ENCODE measurements at places on chromosomes 3 and 15.

DNA sequence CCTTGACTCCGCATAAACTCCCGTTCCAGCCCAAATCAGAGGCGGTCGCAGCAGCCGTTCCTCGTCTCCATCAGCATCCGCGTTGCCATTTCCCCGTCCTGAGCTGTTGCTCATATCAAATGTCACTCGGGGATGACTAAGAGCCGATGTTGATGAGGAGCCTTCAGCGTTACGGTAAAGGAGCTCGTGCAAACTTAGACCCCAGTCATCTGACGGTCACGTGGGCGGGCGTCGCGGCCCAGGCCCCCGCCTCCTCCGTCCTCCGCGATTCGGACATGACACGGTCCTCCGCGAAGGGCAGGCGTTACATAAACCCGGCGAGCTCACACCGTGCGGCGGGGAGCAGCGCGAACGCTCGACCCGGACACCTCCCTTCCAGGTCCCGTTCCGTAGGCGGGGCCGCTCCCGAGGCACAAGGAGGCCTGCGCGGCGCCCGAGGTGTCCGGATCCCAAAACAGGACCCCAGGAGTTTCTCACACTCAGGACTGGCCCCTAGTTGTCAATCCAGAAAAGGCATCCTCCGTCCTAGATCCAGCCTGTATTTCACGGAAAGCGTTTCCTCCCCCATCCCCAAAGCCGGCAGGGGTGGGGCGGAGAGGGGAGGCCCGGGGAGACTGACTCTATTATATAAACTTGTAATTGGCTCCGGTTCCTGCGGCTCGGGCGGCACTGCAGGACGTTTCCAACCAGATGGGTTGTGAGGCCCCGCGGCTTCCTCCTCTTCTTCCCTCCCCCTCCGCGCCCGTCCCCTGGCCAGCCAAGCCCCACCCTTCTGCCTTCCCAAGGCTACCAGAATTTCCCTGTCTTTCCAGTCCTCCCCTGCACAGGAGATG lies 100.0 kb upstream of the IGF1R start:
- DNase-seq = peak; percentile 72

DNA sequence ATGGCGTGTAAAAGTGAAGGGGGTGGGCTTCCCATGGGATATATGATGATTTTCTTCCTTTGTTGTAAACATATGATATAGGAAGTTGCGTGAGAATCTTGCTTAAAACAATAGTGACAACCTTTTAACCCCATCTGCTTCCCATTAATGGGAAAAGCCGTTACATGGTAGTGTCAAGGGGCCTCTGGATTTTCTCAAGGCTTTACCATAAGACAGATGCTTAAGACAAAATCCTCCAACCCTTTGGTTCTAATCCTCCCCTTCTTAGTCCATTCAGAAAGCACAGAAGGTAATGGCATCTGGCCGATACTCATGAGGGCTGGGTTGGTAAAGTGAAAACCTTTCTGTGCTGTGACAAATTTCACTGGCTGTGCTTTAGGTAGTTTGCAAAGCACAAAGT lies 25.0 kb downstream of the DPH3 start:
- no peak for DNase-seq

DNA sequence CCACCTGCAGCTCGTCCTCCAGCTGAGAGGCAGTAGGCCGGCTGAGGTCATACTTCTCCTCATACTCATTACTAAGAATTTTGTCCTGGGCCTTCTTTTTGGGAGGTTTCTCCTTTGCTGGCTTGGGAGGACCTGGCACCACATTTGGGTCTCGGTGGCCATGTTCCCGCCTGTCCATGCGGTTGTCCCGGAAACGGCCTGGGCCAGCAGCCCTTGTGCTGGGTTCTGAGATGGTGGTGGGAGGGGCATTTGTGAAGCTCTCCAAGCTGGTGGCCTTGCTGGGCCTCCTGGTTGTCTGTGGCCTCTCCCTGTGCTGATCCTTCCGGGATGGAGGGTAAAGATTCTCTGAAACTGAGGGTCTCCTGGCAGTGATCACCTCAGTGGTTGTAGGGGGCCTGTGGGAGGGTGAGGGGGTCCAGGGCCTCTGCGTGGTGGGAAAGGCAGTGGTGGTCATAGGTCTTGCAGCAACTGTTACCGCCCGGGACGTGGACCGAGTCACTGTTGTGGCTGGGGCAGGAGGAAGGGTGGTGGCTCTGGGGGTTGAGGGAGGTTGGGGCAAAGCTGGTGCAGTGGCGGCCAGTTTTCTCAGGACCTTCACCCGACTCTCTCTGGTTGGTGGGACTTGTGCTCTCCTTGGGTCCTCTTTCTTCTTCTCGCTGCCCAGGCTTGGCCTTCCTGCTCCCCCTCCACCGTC lies 2.5 kb downstream of the CCDC80 start:
- no peak for DNase-seq

DNA sequence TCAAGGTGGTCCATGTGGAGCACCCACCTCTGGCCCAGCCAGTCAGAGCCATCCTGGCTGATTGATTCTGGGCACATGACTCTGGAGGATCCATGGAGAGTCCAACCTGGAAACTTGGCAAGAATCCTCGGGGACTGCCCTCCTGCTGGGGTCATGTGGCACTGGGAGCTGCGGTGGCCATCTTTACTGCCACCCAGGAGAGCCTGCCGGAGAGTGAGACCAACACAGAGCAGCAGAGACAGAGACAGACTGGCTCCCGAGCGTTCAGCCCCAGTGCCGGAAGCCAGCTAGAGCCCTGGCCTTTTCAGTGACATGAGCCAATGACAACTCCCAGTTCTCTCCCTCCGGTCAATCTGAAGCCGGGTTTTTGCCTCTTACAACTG lies 11.5 kb upstream of the GATA2 start:
- no peak for DNase-seq

GRCh38 chr15:90596943-90597342 lies 67.2 kb downstream of the CRTC3 start:
- no peak for DNase-seq

- no peak for DNase-seq
These were observed 63.4 kb upstream of the GATA2 start for GRCh38 chr3:128556384-128556783.

GRCh38 chr3:121895121-121895520 lies 920 bp downstream of the SLC15A2 start:
- DNase-seq = no peak

DNA sequence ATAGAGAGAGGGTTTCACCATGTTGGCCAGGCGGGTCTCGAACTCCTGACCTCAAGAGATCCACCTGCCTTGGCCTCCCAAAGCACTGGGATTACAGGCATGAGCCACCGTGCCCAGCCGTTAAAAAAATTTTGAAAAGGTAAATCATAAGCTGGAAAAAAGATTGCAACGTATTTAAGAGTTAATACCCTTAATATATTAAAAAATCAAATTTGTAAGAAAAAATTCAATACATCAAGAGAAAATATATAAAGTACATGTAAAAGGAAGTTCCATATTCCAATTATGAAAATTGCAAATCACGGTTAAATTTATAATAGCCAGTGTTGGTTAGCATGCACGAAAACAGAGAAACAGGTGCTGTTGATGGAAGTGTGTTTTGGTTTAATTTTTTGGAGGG lies 2.3 kb upstream of the SACM1L start:
- DNase-seq = no peak

DNA sequence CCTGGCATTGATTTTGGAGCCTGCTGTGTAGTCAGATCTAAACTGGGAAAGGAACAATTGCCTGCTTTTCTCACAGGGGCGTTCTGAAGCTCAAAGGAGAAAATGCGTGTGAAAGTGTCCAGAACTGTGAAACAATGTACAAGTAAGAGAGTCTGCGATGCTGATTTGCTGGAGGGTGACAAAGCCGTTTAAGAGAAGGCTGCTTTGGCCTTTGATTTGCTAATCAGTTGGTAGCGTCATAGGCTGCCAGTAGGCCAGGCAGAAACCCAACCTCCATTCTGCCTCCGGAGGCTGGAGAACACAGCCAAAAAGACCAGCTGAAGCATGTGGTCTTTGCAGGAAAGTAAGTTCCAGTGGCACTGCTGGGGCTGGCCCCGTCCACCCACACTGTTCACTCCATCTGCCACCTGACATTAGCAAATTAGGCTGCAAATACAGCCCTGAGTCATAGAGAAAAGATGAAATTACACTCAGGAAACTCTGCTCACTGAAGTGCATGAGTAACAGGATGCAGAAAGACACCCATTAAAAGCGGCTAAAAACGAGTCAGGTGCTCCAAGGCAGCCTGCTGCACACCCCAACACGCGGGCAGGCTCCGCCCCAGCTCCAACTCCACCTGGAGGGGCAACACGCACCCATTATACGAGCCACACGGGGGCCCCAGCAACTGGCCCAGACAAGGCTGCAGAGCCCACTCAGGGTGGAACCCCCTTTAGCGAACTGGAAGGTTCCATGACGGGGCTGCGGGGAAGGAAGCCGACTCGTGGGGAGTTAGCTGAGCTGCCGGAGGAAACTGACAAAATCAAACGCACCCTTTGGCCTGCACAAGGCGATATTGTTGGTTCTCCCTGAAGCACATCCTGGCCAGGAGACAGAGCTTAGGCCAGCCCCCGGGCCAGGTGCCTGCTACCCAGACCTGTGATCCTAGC lies 31.6 kb downstream of the ZDHHC19 start:
- DNase-seq = peak; percentile 91

- no peak for DNase-seq
These were observed 174.7 kb downstream of the MBNL1 start for GRCh38 chr3:152443212-152444023.

- no peak for DNase-seq
These were observed 44.5 kb upstream of the MYO5C start for GRCh38 chr15:52340093-52340492.

DNA sequence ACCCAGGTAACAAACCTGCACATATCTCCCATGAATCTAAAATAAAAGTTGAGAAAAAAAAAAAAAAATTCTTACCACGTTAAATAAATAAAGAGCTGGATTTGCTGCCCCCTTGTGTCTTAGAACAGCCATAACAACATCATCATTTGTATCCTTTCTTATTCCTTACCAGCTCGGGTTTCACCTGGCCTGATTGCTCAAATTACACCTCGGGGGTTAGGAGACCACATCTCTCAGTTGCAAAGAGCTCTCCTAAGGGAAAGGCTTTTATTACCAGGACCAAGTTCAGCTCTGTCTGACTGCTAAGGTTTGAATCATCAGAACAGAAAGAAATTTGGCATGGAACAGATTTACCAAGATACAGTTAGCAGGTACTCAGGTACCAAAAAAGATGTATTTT lies 25.8 kb upstream of the RPL39L start:
- peak; percentile 12 for DNase-seq

GRCh38 chr3:148074946-148075345 lies 622.8 kb upstream of the AGTR1 start:
- no peak for DNase-seq

DNA sequence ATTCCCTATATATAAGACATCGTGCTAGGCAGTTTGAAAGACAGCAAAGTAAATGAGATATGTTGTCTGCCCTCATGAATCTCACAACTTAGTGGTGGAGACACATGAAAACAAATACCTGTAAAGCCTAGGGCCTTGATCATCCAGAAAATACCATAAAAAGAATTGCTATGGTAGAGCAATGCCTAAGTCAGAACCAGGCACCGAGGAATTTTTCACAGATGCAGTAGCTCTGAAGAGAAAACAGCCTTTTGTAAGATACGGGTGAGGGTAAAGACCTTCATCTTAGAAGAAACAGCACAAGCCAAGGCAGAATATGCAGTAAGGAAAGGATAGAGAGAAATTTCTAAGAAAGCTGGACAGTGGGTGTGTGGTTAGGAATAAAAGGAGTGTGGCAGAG lies 36.1 kb downstream of the CD200R1L start:
- no peak for DNase-seq

DNA sequence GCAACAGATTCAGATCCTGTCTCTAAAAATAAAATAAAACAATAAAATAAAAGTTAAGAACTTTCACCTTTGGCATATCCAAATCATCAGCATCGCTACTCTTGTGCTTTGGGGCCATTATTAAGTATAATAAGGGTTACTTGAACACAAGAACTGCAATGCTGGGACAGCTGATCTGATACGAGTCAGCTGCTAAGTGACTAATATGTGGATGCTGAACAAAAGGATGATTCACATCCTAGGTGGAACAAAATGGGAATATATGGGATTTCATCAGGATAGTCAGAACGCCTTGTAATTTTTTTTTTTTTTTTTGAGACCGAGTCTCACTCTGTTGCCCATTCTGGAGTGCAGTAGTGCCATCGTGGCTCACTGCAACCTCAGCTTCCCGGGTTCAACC lies 29.7 kb downstream of the BUB1B start:
- no peak for DNase-seq
